ENCODE measurements at places on chromosomes 6 and 20. TPM values are rescaled to one million over a fixed set of nuclear protein-coding genes. Genes with fewer than 3 reads are reported as not detected.

DNA sequence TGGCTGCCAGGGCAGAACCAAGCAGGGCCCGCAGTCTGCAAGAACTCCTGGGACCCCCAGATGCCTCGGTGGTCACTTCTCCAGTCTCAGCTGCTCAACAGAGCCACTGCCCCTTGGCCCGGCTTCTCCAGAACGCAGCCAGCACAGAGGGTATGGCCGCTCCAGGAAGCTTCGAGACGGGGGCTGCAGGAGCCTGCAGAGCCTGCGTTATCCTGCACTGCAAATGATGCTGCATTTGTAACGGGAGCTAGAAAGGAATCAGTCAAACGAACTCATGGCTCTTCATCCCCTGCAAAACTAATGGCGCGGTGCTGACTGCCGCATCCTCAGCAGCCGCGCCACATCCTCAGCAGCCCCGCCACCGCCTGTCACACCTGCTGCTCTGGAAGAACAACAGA lies 254.9 kb downstream of the TAF4 start:
- H3K36me3 ChIP-seq, result no peaks in the 10 kb centered on the region
- no peak overlapping the region for H3K27ac ChIP-seq
- H3K4me1 ChIP-seq, result no peaks in the 10 kb centered on the region
- DNase-seq, result no peak
- H3K4me3 ChIP-seq, result no peak overlapping the region

DNA sequence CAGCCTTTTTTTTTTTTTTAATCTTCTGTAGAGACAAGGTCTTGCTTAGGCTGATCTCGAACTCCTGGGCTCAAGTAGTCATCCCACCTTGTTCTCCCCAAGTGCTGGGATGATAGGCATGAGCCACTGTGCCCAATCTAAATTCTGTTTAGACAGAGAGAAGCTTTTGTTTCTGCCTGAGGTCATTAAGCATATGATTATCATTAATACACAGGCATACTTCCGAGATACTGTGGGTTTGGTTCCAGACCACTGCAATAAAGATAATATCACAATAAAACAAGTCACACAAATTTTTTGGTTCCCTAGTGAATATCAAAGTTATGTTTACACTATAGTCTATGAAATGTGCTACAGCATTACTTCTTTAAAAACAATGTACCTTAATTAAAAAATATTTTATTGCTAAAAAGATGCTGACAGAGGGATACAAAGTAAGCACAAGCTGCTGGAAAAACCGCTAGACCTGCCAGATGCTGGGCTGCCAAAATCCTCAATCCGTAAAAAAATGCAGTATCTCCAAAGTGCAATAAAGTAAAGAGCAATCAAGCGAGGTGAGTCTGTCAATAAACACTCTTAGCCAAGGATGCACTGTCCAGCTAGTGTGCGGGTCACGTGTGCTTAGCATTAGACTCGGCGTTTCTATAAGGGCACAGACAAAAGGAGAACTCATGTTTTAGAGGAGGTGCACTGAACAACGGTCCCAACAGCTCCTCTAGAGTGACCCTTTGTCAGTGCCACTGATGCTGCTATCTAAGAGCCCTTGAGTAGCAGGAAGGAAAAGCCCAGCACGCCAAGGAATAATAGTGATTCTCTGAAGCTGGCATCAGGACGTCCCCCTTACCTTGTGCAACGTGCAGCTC lies 16.1 kb downstream of the TXNDC5 start:
- H3K4me1 ChIP-seq, result no peaks in the 10 kb centered on the region
- no peaks in the 10 kb centered on the region for H3K27me3 ChIP-seq
- no peak overlapping the region for H3K4me3 ChIP-seq
- H3K27ac ChIP-seq, result no peak overlapping the region
- no peak for DNase-seq

GRCh38 chr6:161834426-161834825 lies 560.6 kb upstream of the AGPAT4 start:
- no peak overlapping the region for H3K4me3 ChIP-seq
- no peak overlapping the region for H3K27ac ChIP-seq
- no peak for DNase-seq
- no peaks in the 10 kb centered on the region for H3K27me3 ChIP-seq

DNA sequence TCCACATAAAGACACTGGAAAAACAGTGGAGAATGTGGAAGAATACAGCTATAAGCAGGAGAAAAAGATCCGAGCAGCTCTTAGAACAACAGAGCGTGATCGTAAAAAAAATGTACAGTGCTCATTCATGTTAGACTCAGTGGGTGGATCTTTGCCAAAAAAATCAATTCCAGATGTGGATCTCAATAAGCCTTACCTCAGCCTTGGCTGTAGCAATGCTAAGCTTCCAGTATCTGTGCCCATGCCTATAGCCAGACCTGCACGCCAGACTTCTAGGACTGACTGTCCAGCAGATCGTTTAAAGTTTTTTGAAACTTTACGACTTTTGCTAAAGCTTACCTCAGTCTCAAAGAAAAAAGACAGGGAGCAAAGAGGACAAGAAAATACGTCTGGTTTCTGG lies 57.1 kb downstream of the MAP3K4 start:
- peaks cover 20% of the 10 kb centered on the region for H3K36me3 ChIP-seq
- no peak overlapping the region for H3K4me3 ChIP-seq
- H3K27me3 ChIP-seq, result no peaks in the 10 kb centered on the region

- H3K27me3 ChIP-seq, result no peaks in the 10 kb centered on the region
- peak within 1 kb of the TSS; percentile 94 for H3K27ac ChIP-seq
- H3K36me3 ChIP-seq, result peaks cover 16% of the 10 kb centered on the region
- H3K4me3 ChIP-seq, result peak within 1 kb of the TSS; percentile 70
- H3K4me1 ChIP-seq, result peaks cover 70% of the 10 kb centered on the region
Observed at GRCh38 chr6:41780551-41781365, at the start of gene PRICKLE4. TSS of gene PRICKLE4 (plus strand) at chr6:41780782. CDS start at chr6:41783474, 2,692 bp downstream.

The HLA-DQB1 gene
- total RNA-seq, result 4.5 TPM

The CSTF1 gene
- total RNA-seq, result 21.4 TPM

The RNF39 gene
- total RNA-seq, result 0.18 TPM

The GSTA1 gene
- total RNA-seq, result 107 TPM

DNA sequence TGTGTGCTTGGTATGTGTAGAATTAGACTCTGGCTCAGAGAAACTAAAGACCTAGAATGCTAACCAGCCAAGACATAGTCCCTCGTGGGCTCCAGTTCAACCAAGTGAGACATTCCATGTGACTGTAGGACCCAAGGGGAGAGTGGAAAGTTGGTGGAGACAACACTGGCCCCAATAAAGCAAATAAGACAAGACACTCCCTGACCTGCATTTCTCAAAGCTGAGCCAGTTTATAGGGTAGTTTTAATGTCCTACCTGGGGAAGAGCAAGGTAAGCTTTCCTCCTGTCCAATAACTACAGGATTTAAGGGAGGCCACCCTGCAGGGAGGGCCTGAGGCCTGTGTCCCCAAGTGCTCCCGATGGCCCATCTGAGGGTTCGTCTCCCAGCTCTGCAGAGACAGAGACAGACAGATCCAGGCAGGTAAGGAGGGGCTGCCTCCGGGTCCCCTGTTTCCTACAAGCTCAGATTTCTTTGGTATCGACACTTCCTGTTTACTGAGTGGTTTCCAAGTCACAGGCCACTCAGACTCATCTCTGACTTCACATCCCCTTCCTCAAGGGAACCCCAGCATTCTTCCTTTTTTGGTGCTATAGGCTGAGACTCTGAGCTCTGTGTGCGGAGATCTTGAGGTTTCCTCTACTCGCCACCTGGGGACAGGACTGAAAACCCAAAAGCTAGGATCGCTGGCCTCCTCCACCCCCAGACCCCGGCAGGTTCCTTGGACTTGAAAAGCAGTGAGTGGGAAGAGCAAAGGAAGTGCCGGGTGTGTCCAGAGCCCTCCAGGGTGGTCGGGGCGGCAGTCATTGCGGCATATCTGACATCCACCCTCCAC lies 92.4 kb downstream of the PRND start:
- H3K27ac ChIP-seq, result peak overlapping the region; percentile 86
- H3K27me3 ChIP-seq, result peaks cover 4% of the 10 kb centered on the region
- peak overlapping the region; percentile 11 for H3K4me3 ChIP-seq
- no peak for DNase-seq
- peaks cover 25% of the 10 kb centered on the region for H3K4me1 ChIP-seq

- DNase-seq, result no peak
- no peaks in the 10 kb centered on the region for H3K36me3 ChIP-seq
- no peak overlapping the region for H3K4me3 ChIP-seq
- H3K4me1 ChIP-seq, result peaks cover 7% of the 10 kb centered on the region
Observed at GRCh38 chr6:20415712-20416454, 14.2 kb downstream of the E2F3 start.

The ATP6V1G2 gene
- not detected for total RNA-seq

GRCh38 chr6:10310330-10310653 lies 104.6 kb downstream of the TFAP2A start:
- no peak overlapping the region for H3K4me3 ChIP-seq
- no peak for DNase-seq
- H3K36me3 ChIP-seq, result no peaks in the 10 kb centered on the region
- peaks cover 3% of the 10 kb centered on the region for H3K27me3 ChIP-seq

GRCh38 chr6:132084811-132085509 lies 133.8 kb upstream of the CCN2 start:
- H3K4me3 ChIP-seq, result no peak overlapping the region
- no peaks in the 10 kb centered on the region for H3K4me1 ChIP-seq
- H3K27me3 ChIP-seq, result no peaks in the 10 kb centered on the region

The TMC2 gene
- total RNA-seq, result not detected

DNA sequence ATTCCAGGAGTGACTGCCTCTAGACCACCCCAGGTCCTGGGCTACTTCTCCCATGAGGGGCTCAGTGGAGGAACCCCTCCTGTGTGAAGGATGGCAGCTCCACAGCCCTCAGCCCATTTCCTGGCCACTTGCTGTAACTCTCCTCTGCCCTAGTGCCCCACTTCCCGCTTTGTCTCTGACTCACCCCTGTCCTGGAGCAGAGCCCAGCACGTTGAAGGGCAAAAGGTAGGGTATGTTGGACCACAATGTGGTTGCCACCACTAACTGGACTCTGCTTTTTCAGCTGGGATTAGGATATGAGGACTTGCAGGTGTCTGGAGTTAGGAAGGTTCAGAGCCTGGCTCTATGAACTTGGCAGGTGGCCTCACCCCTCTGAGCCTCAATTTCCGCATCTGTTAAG lies 2.4 kb downstream of the MYBL2 start:
- no peak for DNase-seq
- H3K27me3 ChIP-seq, result peaks cover 12% of the 10 kb centered on the region
- no peaks in the 10 kb centered on the region for H3K36me3 ChIP-seq
- peaks cover 16% of the 10 kb centered on the region for H3K4me1 ChIP-seq
- no peak overlapping the region for H3K4me3 ChIP-seq

The DNMT3B gene
- 1.0 TPM for total RNA-seq

DNA sequence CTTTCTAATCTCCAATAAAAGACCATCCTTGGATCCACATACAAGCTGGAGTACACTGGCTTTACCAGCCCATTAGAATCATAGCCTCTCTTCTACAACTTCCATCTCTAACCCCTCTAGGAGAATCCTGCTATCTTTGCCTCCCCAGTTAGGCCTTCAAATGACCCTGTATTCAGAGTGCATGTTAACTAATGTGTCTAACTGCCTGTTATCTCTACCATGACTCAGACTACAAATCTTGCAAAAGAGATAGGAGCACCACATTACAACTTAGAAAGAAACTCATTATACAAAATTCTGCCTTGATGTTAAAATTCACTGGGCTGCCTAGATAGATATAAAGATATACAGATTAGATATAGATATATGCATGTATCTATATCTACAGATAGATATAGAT lies 28.2 kb downstream of the GPR63 start:
- H3K4me1 ChIP-seq, result no peaks in the 10 kb centered on the region
- DNase-seq, result no peak
- no peaks in the 10 kb centered on the region for H3K27me3 ChIP-seq
- H3K27ac ChIP-seq, result no peak overlapping the region
- H3K4me3 ChIP-seq, result no peak overlapping the region

GRCh38 chr6:134073161-134073560 lies 20.7 kb upstream of the SLC2A12 start:
- no peak for DNase-seq
- H3K27ac ChIP-seq, result no peak overlapping the region
- H3K4me1 ChIP-seq, result peaks cover 5% of the 10 kb centered on the region
- H3K27me3 ChIP-seq, result no peaks in the 10 kb centered on the region

DNA sequence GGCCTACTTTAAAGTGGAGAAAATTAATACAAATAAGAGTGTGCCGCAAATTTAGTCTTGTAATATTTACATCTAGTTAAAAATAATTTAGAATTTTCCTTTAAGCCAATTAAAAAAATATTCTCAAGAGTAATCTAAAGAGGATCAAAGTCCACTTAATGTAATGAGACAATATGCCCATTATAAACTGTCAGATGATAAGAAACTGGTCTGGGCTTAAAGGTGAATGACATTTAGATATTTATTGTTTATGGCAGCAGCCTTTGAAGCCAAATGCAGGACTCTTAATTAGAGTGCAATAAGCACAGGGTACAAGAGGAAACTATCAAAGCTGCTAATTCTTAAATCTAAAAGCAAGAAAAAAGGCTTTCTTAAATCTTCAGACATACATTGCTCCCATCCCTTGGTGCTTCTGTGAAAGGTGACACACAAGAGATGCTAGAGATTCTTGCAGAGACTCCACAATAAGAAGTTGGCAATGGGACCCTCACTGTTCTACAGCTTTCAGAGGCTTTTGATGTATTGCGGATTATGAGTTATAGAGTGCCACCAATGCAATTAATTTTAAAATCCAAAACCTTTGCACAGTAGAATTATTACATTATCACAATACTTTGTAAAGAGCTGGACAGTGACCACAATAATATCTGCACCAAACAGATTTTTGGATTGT lies 116.1 kb downstream of the MAN1A1 start:
- H3K4me3 ChIP-seq, result no peak overlapping the region
- H3K4me1 ChIP-seq, result no peaks in the 10 kb centered on the region
- peaks cover 18% of the 10 kb centered on the region for H3K36me3 ChIP-seq
- no peaks in the 10 kb centered on the region for H3K27me3 ChIP-seq
- no peak for DNase-seq

DNA sequence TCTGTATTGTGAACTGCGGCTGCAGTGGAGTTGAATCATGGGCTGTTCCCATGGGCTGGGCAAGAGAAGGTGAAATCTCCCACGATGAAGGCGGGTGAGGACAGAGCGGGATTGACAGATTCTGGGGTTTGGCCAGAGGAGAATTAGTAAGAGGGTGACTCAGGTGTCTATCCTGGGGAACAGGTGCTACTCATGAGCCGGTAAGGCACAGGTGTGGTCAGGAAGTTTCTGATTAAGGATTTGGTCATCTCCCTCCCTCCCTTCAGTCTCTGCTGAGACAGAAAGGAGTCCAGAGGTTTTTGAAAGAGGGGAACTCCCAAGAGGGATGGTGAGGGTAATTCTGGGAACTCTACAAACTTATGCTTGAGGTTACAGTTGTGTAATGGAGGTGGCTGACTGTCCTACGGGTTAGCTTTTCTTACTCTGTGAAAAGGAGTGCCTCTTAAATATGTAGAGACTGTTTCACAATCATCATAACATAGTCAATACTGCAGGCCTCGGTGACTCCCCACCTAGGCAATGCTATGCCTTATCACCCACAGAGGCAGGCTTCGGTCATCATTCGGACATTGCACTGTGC lies 31.5 kb downstream of the SERPINB1 start:
- H3K4me3 ChIP-seq, result no peak overlapping the region
- H3K4me1 ChIP-seq, result no peaks in the 10 kb centered on the region
- peak overlapping the region; percentile 9 for H3K27ac ChIP-seq
- DNase-seq, result peak; percentile 66
- H3K36me3 ChIP-seq, result no peaks in the 10 kb centered on the region
